ENCODE measurements at places on chromosomes 11 and 22.

GRCh38 chr22:48872271-48873190 is 955.1 kb downstream of the BRD1 start:
- DNase-seq: no peak

GRCh38 chr22:28582806-28583205 is 96.8 kb downstream of the TTC28 start:
- DNase-seq: no peak

DNA sequence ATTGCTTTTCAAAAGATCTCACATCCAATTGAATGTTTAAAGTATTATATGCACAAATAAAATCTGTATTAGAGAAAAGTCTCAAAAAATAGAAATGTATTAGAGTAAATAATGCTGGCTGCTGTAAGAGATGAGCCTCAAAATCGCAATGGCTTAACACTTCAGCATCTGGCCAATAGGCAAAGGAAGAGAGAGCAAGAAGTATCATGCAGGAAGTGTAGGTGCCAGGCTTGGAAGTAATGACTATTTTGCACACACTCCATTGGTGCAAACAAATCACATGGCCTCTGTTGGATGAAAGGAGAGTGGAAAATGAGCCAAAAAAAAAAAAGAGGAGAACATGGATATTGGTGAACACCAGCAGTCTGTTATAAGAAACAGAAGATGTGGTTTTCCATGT is 193.0 kb upstream of the E2F8 start:
- DNase-seq: no peak

- DNase-seq: no peak
Measured at GRCh38 chr11:57913715-57914704, 109.7 kb upstream of the OR9Q1 start.

- DNase-seq: no peak
Measured at GRCh38 chr11:132777067-132777975, 755.0 kb downstream of the OPCML start.

- no peak for DNase-seq
Measured at GRCh38 chr11:77854838-77855237, 33.9 kb downstream of the AAMDC start.

DNA sequence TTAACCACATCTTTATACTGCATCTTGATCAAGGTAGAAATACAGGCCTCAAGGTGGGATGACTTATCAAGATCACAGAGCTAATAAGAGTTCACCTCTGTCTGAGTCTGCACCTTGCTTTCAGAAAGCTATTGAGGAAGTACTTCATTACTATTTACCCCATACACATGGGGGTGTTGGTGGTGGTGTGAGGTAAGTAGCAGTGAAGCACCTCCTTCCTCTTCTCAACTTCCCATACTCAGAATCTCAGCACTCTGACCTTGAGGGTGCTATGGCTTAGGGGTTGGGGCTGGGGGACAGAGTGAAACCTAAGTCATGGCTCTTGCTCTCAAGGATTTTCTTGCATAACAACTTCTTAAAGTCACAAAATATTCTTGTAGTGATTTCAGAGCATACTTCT is 56.9 kb downstream of the ME3 start:
- no peak for DNase-seq

- DNase-seq: no peak
Measured at GRCh38 chr11:76592025-76592914, 78.3 kb downstream of the LRRC32 start.

- no peak for DNase-seq
Measured at GRCh38 chr11:131889146-131889577, 518.7 kb downstream of the NTM start.

GRCh38 chr11:120524536-120525085 is 13.1 kb downstream of the GRIK4 start:
- DNase-seq: no peak

DNA sequence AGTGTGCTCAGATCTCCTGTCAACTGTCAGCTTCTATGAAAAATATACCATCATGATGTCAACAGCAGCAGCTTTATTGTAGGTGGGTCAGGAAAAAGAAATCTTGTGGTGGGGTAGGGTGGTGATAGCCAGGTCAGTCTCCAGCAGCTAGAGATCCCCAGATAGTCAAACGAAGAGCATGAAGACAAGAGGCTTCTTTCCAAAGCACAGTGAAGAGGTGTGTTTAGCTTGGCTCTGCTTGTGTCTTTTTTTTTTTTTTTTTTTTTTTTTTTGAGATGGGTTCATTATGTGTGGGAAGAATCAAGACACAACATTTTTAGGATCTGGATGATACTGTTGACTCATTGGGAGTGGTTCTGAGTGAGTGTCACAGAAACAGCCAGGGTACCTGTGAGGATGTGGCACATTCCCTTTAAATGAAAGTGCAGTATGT is 1075.5 kb downstream of the NTM start:
- DNase-seq: no peak

GRCh38 chr11:93143800-93144199 is 54.0 kb downstream of the SLC36A4 start:
- DNase-seq: no peak

- DNase-seq: no peak
Measured at GRCh38 chr11:69483691-69484426, 2.4 kb downstream of the LINC01488 start.

- DNase-seq: no peak
Measured at GRCh38 chr22:29485448-29485847, 5.4 kb downstream of the NEFH start.

GRCh38 chr11:123478352-123478987 is 48.4 kb downstream of the GRAMD1B start:
- DNase-seq: peak; percentile 53
